ENCODE measurements at places on chromosomes 16 and 17. TPM values are rescaled to one million over a fixed set of nuclear protein-coding genes. Genes with fewer than 3 reads are reported as not detected.

FNDC8 gene
- not detected for total RNA-seq

KRT27 gene
- not detected for total RNA-seq

ALOXE3 gene
- not detected for total RNA-seq

FLCN gene
- 31.0 TPM for total RNA-seq

C1QTNF8 gene
- total RNA-seq: not detected

YBX2 gene
- total RNA-seq: 0.42 TPM

TMEM256 gene
- total RNA-seq: 73.4 TPM

TUBG1 gene
- total RNA-seq: 46.6 TPM

- no peak overlapping the region for H3K27ac ChIP-seq
- DNase-seq: no peak
- no peaks in the 10 kb centered on the region for H3K27me3 ChIP-seq
- no peak overlapping the region for H3K4me3 ChIP-seq
- H3K36me3 ChIP-seq: no peaks in the 10 kb centered on the region
- H3K4me1 ChIP-seq: no peaks in the 10 kb centered on the region
Measured at GRCh38 chr16:58970775-58971174, 236.7 kb upstream of the GOT2 start.

DNA sequence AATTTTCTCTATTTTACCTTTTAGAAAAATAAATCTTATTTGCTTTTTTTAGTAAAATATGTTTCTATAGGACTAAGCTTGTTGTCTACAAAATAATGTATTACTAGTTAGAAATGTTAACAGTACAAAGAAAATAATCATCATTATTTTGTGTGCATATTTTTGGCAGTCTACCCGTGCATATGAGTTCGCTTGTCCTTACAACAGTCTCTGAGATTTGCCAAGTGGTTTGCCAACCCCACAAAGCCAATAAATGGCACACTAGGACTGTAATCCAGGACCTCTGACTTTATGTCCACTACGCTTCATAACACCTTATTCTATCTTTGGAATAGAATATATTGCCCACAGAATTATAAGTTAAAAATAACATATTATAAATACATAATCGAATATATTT is 152.0 kb downstream of the KCNJ2 start:
- H3K4me1 ChIP-seq: no peaks in the 10 kb centered on the region
- H3K27ac ChIP-seq: no peak overlapping the region
- H3K4me3 ChIP-seq: no peak overlapping the region
- H3K27me3 ChIP-seq: no peaks in the 10 kb centered on the region
- no peaks in the 10 kb centered on the region for H3K36me3 ChIP-seq

GRCh38 chr16:66520406-66521170 is 29.3 kb downstream of the TK2 start:
- H3K36me3 ChIP-seq: no peaks in the 10 kb centered on the region
- DNase-seq: peak; percentile 47
- no peaks in the 10 kb centered on the region for H3K27me3 ChIP-seq
- peaks cover 100% of the 10 kb centered on the region for H3K4me1 ChIP-seq
- H3K4me3 ChIP-seq: no peak overlapping the region
- H3K27ac ChIP-seq: peak overlapping the region; percentile 61

Measured in heart right ventricle (tissue), 16 donors.